ENCODE measurements at places on chromosomes 1 and 21.

GRCh38 chr21:38129711-38130110 is 127.1 kb upstream of the KCNJ15 start:
- DNase-seq, result no peak

DNA sequence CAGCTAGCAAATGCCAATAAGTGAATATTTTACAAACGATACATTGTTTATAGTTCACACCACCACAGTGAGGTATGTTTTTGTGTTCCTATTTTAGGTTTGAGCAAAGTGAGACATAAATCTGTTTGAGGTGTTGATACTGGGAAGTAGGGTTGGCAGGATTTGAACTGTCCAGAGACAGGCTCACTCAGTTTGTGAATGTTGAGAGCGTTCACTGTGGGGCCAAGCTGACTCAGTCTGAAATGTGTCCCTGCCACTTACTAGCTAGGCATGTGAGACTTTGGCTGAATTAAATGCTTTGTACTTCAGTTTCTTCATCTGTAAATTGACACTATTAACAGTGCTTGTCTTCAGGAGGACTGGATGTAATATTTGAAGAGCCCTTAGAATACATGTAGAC is 35.1 kb downstream of the DIRAS3 start:
- no peak for DNase-seq

DNA sequence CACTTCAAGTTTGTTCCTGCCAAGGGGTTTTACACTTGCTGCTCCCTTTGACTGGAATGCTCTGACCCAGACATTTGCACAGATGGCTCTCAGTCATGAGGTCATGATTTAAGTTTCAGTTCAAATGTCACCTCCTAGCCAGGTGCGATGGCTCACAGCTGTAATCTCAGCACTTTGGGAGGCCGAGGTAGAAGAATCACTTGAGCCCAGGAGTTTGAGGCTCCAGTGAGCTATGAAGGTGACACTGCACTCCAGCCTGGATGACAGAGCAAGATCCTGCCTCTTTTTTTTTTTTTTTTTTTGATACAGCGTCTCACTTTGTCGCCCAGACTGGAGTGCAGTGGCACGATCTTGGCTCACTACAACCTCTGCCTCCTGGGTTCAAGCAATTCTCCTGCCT is 4.5 kb upstream of the ZMYM4 start:
- DNase-seq, result no peak

DNA sequence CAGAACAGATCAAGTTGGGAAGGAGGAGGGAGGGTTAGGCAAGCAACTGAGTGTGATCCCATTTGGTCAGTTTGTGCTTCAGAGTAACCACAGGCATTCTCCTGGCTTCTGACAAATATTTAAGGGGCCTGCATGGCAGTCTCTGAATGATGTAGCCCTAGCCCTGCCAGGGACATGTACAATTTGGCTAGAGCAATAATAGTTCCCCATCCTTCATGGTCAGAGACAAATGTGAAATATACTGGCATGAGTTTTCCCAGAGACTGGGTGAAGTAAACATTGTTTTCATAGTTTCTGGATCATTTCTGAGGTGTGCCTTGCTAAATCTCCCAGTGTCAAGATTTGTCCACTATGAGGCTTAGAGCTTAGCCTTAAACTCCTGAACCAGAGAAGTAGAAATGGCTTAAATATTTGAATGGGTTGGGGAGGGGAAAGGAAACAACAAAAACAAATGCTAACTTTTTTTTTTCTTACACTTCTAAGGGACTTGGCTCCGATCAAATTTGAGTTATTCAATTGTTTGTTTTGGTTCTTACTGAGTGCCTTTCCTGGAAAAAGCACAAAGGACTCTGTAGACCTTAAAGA is 42.0 kb upstream of the UBE2U start:
- no peak for DNase-seq

DNA sequence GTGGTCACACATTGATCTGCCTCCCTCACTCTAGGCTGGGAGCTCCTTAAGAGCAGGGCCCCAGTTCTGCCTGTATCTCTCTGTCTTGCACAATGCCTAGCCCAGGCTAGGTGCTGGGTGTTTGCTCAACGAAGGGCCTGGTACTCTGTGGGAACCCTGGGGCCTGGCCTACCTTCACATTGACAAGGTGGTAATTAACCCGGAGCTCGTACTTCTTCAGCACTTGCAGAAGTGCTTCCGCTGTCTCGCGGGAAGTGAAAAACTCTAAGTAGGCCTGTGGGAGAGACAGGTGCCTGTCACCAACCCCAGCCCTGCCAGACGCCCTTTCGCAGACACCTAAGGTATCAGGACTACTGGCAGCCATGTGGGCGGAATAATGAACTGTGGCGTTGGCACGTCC is 13.7 kb downstream of the MTHFR start:
- no peak for DNase-seq

DNA sequence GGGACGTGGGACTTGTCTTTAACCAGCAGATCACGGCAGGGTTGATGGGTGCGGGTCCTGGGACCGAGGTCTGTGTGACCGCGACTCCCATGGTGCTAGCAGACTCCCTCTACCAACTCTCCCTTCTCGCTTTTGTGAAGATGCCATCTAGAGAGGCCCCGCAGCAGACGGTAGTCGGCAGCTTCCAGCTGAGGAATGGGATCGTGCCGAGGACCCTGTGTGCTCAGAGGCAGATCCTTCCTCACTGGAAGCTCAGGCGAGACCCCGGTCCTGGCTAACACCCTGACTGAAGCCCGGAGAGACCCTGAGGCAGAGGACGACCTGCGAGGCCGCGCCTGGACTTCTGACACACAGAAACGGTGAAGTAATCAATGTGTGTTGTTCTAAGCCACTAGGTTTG is 12.5 kb upstream of the SPATC1L start:
- DNase-seq, result no peak

DNA sequence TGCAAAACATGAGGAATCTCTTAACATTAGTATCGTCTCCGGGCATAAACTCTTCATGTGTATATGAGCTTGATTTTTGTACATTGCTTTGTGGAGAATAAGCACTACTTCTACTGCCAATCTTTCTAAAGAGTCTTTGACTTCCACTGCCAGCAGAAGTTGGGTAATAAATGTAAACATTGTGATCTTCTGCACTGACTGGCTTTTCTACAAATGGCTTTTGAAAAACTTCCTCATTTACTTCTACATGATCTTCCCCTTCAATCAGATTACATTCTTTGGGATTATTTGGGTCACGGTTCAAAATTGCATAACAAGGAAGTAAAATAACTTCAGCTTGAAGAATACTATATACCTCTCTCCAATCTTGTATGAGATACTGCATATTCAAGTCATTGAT is 30.4 kb upstream of the SLC44A5 start:
- no peak for DNase-seq

- DNase-seq, result no peak
These were observed 132.9 kb upstream of the WNT4 start for GRCh38 chr1:22275626-22276395.

Data from NCI-H524 treated with DMSO at 0.1 percent for 48 hours (cell line).